ENCODE measurements at places on chromosomes 16 and 17.

DNA sequence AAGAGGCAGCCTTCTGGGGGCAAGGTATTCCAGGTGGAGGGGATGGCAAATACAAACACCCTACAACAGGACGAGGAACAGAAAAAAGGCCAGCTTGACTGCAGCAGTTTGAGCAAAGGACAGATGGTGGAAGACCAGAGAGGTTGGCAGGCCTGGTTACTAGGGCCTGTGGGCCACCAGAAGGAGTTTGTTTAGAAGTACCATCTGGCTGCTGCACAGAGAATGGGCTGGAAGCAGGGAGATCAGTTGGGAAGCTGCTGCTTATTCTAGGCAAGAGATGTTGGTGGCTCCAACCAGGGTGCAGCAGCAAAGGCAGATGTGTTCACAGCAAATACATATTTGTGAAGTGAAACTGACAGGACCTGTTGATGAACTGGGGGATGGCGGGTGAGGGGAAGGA lies 2.9 kb upstream of the YPEL2 start:
- DNase-seq, result no peak

DNA sequence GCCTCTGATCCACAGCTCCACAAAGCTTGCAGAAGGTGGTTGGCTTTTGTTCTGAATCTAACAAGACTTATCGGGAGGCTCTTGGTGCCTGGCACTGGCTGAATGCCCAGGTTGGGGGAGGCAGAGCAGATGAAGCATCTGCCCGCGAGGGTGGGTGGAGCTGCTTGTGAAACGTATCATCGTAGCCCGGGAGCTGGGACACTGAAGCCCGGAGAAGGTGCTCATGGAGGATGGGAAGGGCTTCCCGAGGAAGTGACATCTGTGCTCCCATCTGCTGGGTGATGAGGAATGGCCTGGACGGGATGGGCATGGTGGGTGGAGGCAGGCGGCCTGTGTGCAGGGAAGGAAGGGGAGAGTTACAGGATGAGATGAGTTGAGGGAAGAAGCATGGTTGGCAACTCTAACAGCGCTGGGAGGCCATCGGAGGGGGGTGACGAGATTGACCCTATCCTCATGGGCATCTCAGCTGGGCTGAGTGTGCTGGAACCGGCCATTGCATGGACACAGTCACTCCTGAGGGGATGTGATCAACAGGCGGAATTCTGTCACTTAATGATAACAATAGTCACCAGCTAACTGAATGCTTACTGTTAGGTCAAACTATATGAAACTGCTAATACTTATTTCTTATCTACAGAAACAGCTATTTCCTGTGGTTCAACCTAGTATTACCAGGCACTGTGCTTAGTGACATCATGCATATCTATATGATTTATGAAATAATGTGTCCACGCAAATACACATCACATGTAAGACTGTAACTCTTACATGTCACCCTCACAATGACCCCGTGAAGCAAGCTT lies 102.7 kb downstream of the ABCC6 start:
- DNase-seq, result peak; percentile 59

GRCh38 chr17:49952209-49952911 lies 16.6 kb upstream of the DLX4 start:
- peak; percentile 75 for DNase-seq

- peak; percentile 89 for DNase-seq
Measured at GRCh38 chr16:4183237-4184037, 58.4 kb downstream of the SRL start.

DNA sequence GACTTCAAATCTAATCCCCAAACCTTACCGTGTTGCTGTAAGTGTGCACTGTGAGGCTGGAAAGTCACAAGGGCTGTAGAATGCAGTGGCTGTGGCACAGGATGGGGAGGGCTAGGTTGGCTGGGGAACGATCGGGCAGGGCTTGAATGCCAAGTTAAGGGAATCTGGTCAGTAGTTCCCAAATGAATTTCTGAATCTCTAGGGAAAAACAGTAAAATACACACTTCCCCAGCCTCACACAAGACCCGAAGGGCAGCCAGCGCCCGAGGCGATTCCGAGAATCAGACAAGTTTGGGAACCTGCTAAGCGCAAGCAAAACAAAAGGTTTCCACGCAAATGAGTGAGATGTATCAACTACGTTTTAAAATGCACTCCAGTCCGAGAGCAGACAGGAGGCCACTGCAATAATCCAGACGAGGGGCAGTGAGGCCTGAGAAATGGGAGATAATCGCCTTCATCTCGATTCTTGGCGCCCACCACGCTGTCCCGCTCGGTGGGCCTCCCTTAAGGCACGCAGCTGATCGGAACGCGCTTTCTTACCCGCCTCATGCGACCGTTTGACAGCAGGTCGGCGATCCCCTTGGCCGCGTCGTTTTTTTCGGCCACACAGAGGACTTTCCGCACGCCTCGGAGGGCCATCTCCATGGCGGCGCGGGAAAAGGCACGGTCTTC lies 599 bp downstream of the TOP3A start:
- no peak for DNase-seq

DNA sequence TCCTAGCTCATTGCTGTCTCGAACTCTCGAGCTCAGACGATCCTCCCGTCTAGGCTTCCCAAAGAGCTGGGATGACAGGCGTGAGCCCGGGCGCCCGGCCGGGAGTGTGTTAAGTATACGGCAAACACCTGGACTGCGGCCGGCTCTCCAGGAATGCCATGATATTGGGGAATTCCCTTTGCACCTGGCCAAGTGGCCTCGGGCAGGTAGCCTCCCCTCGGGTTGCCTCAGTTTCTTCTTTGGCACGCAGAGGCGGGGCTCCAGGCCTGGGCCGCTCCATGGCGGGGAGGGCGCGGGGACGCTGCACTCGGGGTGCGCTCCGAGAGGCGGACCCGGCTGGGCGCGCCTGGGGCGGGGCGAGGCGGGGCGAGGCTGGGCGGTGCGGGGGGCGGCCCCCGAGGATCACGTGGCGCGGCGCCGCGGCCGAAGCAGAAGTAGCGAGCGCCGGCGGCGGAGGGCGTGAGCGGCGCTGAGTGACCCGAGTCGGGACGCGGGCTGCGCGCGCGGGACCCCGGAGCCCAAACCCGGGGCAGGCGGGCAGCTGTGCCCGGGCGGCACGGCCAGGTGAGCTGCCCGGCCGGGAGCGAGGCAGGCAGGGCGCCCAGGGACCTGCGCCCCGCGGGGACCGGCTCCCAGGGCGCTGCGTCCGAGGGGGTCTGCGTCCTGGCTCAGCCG lies at the start of gene PLCG2:
Gene PLCG2, plus strand, starts transcription at position 431 of the 675 bp plus-strand sequence. CDS start 6,699 bp downstream, outside the sequence.
- DNase-seq, result no peak

GRCh38 chr17:21199311-21199710 lies 14.7 kb downstream of the TMEM11 start:
- no peak for DNase-seq

DNA sequence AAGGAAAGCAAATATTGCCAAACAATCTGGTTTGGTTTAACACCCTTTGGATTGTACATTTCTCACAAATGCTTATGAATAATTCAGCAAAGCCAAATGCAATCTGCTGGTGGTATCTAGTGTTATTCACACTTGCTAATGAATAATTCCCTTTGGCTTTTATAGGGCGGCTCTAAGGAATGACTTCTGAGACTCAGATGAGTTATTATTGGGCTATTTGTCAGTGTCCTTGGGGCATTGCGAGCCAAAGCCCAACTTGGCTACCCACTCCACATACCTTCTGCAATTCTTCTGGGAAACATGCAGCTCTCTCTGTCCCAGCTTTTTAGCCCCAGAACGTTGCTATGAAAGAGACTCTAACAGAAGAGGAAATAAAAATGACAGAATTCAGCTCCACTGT lies 41.1 kb downstream of the FTO start:
- no peak for DNase-seq

- DNase-seq, result no peak
Measured at GRCh38 chr17:74597069-74597790, 5.1 kb upstream of the CD300LD start.

GRCh38 chr17:70629902-70630301 lies 460.6 kb downstream of the KCNJ2 start:
- DNase-seq, result no peak

GRCh38 chr16:78791011-78791410 lies 691.6 kb downstream of the WWOX start:
- no peak for DNase-seq

- DNase-seq, result no peak
Measured at GRCh38 chr16:85897382-85897781, 1.6 kb upstream of the IRF8 start.

- no peak for DNase-seq
Measured at GRCh38 chr17:28946239-28946638, 5.1 kb downstream of the PHF12 start.

- DNase-seq, result no peak
Measured at GRCh38 chr17:7654832-7655540, 4.3 kb downstream of the ATP1B2 start.

GRCh38 chr16:88975511-88976061 lies 1.4 kb downstream of the CBFA2T3 start:
- DNase-seq, result no peak

- DNase-seq, result no peak
Measured at GRCh38 chr17:39664581-39665561, at the start of gene TCAP. TSS of gene TCAP (plus strand) at chr17:39665349. CDS start at chr17:39665360, 11 bp downstream.

- DNase-seq, result no peak
Measured at GRCh38 chr17:39080421-39081078, 70.9 kb downstream of the PLXDC1 start.

- no peak for DNase-seq
Measured at GRCh38 chr16:53132406-53132805, 77.6 kb downstream of the CHD9 start.

DNA sequence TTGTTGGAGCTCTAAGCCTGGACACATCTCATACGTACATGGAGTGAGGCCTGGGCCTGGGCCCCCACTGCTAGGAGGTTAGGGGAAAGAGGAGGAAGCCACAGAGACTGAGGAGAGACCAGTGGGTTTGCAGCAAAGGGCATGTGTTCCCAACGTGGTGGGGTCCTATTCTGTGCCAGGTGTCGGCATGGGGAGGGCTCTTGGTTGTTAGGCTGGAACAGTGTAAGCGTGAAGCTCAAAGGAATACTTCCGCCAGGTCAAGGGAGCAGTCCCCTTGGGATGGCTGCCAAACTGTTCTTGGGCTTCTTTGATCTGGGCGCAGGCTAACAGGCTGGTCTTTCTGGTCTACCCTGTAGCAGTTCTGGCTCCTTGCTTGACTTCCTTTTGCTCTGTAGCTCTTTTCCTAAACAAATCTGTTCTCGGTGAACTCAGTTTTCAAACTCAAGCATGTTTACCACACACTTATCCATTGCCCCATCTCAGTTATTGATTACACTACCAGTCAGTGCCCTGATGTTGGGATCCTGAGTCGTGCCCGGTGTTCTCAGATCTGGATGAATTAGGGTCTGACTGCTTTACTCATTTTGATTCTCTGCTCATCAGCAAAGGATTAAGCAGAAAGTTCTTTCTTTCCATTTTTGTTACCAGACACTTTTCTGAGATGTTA lies 36.4 kb downstream of the GPT2 start:
- no peak for DNase-seq

DNA sequence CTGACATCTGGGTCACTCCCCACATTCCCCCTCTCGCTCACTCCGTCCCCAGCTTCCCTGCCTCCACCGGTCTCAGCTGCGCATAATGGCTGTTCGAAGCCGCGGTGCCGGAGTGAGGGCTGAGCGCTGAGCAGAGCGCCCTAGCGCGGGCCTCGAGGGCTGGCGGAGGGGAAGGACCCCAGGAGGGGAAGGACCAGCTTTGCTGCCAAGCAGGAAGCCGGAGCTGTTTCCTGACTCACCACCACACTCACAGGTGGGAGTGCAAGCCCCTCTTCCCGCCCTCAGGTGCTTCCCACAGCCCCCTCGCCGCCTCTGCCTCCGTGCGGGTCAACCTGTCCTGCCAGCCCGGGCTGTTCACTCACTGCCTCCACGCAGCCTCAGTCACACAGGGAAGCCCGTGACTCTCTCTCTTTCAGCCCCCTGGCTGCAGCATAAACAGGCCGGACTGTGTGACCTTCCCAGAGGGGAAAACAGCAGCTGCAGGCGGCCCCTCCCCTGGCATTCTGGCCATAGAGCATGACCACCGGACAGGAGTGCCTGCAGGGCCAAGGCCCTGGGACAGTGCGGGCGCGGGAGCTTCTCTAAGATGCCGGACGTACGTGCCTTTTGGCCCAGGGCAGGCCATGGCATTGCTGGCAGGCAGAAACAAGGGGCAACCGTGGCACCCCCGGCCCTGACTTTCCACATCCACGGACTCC lies 23.7 kb downstream of the SLC43A2 start:
- DNase-seq, result no peak

DNA sequence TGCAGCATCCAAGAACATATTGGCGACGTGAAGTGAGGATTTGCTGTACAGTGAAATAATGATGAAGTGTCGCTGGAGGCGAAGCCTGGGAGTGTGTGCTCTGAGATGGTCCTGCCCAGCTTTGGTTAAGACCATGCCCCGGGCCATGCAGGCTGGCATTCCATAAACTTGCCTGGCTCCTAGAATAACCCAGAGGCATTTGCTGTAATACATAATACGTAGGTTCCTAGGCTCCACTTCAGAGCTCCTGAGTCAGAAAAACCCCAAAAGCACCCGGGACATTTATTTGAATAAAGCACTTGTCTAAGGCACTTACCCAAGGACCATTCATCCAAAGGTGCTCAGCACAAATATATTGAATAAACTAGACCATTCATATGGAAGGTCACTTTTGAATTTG lies 279.3 kb downstream of the ABCC12 start:
- DNase-seq, result no peak

DNA sequence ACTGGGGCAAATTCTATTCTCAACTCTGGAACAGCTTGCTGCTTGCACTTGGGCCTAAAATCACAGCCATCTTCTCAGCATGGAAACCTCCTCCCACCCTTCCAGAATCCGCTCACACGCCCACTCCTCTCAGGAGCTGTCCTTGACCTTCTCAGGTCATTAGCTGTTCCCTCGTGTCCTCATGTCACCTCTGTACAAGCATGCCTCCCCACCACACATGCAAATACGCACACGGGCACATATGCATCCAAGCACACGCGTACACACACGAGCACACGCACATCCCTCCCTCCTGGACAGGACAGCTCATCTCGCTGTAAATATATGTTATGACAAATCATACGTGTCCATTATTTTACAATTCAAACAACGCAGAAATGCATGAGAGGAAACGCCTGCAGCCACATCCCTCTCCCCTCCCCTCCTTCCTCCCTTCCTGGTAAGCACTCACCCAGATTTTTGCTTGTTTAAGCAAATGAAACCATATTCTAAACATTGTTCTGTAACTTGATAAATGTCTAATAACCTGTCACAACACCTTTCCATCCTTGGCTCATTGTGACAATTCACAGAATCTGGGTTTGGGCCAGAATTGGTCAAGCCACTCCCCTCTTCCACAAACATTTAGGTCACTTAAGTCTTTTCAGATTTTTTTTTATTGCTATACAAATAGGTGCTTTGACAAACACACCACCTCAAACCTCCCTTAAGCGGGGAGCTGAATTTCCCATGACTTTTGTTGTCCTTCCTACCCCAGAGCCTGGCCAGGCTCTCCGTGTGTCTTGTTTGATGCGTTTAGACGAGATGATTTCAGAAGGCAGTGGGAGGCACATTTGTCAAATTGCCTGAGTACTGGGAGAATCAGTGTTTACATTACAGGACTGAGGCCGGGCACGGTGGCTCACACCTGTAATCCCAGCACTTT lies 41.7 kb downstream of the DNAH17 start:
- DNase-seq, result peak; percentile 94

GRCh38 chr16:68090130-68090529 lies 5.0 kb downstream of the NFATC3 start:
- no peak for DNase-seq

Measured in SHP77 (cell line).